ENCODE measurements at places on chromosomes 7 and 10. TPM values are rescaled to one million over a fixed set of nuclear protein-coding genes. Genes with fewer than 3 reads are reported as not detected.

The UPK3B gene
- under 0.01 TPM for total RNA-seq

The DOCK4 gene
- total RNA-seq = 30.3 TPM

The KMT2E gene
- 80.9 TPM for total RNA-seq

The ACSM6 gene
- not detected for total RNA-seq

The HOGA1 gene
- 1.5 TPM for total RNA-seq

The PALS2 gene
- 27.0 TPM for total RNA-seq

The SUN3 gene
- not detected for total RNA-seq

The PTPN12 gene
- 42.6 TPM for total RNA-seq

The PURB gene
- total RNA-seq = 15.2 TPM

The C10orf143 gene
- total RNA-seq = 2.0 TPM

The CAV2 gene
- 60.1 TPM for total RNA-seq

Data from fibroblast of lung (primary cell).